ENCODE measurements at places on chromosomes 4 and X.

DNA sequence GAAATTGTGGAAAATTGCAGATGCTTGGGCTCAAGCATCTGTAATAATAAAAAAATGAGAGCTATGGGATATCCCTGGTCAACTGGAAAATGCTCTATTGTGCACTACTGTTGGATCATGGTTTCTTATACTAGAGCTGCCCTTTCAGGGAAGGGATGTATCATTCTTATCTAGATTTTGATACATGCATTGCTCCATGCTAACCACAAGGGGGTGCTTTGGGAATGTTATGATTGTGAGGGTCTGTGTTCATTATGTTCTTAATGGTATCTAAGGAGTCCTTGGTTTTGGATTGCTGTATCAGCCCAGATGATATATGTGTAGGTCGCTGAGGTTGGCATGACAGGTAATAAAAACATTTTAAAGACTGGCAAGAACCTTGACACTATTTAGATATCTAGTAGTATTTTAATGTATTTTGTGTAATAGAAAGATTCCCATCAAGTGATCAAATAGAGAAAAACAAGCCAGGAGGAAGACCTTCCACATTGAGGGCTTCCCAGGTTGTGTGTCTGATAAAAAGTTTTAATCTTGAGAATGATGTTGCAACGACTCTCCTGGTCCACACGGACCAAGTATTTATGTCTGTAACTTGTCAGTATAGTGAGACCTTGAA is 49.2 kb upstream of the TLR2 start:
- DNase-seq = no peak

- DNase-seq = no peak
Observed at GRCh38 chr4:54897590-54897989, 227.8 kb downstream of the KDR start.

- no peak for DNase-seq
Observed at GRCh38 chrX:73647632-73648322, 84.8 kb downstream of the CHIC1 start.

DNA sequence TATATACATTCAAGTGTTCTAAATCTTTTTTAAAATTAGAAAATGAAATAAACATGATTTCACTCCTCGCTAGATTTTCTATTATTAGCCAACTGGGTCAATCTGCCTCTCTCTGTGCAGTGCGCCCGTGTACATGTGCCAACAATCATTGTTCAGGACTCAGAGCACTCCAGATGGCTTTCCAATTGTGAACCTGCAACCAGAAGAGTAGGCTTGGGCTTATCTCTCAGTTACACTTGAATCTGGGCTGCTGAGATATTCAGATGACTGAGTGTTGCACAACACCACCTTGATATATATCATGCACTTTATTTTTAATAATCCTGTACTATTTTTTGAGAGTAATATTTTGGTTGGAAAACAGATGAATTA is 184.0 kb upstream of the FSTL5 start:
- DNase-seq = no peak

- DNase-seq = no peak
Observed at GRCh38 chr4:86955888-86956451, 21.2 kb downstream of the AFF1 start.

GRCh38 chr4:10106421-10107039 is 10.1 kb downstream of the WDR1 start:
- peak; percentile 71 for DNase-seq

DNA sequence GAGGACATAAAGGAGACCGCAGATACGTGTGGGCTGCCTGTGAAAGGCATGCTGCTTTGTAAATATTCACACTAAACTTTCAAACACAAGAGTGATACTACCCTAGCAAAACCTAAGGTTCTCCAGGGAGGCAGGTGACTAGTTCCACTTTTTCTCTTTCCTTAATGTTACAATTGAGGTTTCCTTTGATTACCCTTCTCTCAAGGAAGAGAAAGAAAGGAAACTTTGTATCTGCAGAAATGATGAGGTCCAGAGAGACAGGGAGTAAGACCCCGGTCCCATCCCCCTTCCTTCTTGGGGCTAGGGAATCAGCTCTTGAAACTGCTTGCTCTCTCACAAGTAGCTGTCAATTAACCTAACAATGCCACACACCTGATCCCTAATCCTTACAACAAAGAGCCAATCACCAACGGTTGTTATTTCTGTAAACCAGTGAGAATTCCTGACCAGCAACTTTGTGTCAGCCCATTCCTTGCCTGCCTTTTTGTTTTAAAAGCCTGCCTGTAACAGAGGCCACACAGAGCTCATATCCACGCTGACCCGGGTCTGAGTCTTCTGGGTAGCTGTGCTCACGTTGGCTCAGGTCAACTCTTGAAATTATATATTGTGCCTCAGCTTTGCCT is 754.8 kb upstream of the FRG1 start:
- no peak for DNase-seq

DNA sequence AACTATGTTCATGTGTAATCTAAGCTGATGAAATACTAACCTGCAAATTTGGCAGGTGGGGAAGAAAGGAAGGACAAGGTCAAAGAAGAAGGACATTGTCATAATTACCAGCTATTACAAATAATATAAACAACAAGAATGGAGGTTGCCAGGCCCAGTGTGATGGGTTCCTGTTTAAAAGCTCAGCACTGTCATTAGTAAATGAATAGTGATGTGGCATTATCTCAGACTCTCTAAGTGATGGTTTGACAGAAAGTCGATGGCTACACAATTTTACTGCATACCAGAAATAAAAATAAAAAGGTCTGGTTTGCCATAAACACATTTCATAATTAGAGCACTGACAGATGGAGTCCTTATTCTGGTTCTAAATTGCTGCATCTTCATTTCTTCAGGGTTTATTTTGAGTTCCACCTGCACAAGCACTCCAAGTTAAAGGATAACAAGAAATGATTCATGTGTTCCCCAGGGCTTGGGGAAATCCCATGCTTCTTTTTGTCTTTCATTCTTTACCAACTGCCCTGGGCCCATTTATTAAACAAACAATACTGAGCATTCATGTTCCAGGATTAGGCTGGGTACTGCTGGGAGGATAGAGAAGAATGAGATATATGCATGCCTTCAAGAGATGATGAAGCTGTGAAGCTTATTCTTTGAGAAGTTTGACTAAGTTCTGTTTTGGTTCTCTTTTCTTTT is 367.8 kb upstream of the RASGEF1B start:
- DNase-seq = peak; percentile 74

DNA sequence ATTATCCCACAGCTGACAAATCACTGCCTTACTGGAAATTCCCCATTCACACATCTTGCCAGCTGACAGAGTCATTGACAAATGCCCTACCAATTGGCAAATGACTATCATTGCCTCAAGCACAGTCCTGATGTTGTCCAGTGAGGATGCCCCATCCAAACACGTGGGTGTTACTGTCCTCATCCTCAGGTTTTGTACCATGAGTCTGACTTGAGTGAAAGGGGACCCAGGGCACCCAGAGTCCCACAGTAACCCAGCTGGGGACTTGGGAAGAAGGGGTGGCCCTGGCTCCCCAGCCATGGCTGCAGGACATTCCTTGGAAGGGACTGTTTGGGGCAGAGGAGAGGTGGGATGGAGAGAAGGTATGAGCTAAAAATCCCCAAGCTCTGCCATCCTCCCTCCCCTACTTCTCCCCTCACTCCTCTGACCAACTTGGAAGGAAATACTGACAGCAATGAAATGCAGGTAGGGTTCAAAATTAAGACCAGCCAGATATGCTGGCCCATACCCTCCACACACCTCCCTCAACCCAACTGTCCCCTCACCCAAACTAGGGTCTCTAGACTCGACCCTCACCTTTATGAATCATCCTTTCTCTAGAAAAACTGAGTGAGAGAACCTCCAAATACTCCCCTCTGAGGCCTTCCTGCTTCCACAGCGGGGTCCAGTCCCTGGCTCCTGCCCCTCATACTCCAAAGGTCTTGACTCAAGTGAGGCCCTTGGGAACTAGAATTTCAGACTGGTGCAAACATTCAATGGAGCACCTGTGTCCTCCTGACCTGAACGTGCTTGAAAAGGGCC is 5.1 kb downstream of the TIMP1 start:
- peak; percentile 6 for DNase-seq

DNA sequence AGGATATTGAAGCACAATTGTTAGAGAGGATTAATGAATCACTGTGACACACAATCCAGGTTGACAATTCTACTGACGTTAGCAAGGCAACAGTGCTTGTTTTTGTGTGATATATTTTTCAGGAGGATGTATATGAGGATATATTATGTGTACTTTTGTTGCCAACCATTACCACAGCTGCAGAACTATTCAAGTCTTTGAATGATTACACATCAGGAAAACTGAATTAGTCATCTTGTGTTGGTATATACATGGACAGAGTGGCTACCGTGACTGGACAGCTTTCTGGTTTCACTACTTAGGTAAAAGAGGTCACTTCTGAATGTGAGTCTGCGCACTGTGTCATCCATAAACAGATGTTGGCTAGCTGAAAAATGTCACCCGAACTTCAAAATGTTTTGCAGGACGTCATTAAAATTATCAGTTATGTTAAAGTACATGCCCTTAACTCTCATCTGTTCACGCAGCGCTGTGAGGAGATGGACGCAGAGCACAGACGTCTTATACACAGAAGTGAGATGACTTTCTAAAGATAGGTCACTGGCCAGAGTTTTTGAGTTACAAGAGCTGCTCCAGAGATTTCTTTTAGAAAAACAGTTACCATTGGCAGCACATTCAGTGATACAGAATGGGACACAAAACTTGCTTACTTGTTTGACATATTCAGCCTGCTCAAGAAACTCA is 69.0 kb downstream of the MRPL1 start:
- no peak for DNase-seq

DNA sequence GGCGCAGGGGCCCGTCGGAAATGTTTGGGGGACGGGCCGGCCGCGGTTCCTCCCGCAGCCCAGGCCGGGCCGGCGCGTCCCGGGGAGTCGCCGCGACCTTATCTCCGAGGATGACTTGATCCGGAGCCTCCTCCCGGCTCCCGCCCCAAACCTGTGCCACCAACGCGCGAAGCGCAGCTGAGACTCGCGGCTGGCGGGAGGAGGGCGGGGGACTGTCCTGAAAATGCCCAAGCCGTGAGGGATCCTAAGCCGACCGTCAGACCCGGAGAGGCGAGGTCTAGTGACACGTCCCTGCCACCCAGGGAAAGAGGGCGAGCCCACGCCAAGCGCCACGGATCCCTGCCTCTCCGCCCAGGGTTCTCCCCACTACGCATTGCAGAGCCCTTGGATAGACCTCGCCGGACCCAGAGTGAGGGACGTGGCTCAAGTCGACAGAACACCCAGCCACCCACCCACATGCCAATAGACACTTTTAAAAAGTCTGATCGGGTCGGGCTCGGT is 26.9 kb downstream of the UTP14A start:
- DNase-seq = no peak

GRCh38 chrX:16870862-16871815 is 977 bp upstream of the RBBP7 start:
- no peak for DNase-seq

DNA sequence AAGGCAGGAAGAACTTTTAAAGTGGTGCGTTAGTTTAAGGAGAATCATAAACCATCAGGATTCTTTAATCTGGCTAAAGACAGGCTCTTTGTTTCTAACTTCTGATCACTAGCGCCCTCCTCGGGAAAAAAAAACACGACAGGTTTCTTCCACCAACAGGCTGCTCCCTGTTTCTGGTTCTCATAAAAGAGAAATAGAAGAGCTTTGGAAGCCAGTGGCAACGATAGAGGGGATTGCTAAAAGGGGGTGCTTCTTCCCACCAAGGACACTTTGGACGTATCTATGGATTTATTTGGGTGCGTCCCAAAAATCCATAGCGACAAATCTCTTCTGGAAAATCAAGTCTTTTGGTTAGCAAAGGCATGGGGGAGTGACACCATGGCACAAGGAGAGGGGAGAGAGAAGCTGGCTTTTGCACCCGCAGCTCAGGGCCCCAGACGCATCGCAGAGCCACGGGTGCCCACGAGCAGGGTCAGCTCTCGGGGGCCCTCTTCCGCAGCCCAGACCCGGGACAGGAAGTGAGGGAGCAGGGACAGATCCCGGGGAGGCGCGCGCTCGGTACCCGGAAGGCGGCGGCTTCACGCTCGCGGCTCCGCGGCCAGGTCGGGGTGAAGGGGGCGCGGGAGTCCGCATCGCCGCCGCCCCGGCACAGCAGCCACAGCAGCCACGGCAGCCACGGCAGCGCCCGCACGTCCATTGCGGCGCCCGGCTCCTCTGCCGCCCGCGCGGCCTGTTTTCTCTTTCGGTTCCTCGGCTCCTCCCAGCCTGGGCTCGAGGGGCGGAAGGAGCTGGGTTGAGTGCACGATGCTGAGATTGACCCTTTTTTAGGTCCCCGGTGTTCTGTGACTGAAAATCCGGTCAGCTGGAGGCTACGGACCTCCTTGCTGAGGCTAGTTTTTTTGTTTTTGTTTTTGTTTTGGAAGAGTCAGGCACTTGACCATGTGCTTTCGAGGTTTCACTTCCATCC is at the start of gene CTSO:
Gene CTSO (minus strand): TSS at position 716 of the 967 bp plus-strand sequence. CDS start 19 bp downstream, at position 697.
- DNase-seq = peak; percentile 79

DNA sequence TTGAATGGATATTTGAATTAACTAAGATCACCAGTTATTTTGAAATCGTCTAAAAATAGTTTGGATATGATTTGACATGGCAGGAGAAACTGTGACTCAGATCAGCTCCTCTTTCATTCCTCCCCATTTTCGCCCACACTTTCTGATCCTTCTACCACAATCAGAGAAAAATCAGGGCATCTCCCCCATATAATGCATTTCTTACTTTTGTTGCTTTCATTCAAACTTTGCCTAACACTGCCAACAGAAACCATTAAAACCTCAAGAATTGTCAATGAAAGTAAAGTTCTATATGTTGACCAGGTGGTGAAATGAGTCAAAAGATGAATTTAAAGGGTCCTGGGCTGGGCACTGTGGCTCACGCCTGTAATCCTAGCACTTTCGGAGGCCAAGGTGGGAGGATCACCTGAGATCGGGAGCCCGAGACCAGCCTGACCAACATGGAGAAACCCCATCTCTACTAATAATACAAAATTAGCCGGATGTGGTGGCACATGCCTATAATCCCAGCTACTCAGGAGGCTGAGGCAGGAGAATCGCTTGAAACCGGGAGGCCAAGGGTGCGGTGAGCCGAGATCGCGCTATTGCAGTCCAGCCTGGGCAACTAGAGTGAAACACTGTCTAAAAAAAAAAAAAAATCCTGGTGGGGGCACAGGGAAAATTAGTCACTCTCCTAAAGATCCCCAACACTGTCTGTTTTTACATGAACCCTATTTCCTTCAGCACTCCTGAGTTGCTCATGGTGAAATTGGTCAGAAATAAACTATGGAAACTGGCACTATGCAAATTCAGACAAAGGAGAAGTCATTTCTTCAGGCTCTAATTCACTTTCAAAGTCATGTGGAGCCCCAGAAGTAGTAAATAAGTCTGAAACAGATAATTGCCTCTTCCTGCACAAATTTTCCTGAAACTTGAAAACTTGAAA is 122.8 kb upstream of the NOCT start:
- DNase-seq = no peak

- no peak for DNase-seq
Observed at GRCh38 chrX:136106920-136107528, 40.3 kb upstream of the FHL1 start.

DNA sequence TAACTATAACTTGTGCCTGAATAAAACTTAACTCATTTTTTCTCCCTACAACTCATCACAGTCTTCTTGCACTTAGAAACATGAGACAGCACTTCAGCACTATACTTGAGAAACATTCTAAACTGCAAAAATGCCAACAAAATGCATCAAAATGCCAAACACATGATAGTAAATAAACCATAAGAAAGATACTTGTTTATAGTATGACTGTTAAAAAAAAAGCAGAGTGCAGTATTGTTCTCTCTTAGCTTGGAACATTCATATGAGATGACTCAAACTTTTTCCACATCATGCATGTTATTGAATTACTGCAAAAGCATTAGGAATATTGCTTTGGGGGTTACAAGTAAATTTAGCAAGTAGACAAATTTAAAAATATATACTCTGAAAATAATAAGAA is 135.7 kb upstream of the ANXA10 start:
- no peak for DNase-seq

Data from Caki2 (cell line).